Activated T-cell treated with anti-CD3 and anti-CD28 coated beads, Interleukin-2, amount 50 U/mL, for 1 hour (primary cell): ENCODE measurements at places on chromosomes 11 and 22.

DNA sequence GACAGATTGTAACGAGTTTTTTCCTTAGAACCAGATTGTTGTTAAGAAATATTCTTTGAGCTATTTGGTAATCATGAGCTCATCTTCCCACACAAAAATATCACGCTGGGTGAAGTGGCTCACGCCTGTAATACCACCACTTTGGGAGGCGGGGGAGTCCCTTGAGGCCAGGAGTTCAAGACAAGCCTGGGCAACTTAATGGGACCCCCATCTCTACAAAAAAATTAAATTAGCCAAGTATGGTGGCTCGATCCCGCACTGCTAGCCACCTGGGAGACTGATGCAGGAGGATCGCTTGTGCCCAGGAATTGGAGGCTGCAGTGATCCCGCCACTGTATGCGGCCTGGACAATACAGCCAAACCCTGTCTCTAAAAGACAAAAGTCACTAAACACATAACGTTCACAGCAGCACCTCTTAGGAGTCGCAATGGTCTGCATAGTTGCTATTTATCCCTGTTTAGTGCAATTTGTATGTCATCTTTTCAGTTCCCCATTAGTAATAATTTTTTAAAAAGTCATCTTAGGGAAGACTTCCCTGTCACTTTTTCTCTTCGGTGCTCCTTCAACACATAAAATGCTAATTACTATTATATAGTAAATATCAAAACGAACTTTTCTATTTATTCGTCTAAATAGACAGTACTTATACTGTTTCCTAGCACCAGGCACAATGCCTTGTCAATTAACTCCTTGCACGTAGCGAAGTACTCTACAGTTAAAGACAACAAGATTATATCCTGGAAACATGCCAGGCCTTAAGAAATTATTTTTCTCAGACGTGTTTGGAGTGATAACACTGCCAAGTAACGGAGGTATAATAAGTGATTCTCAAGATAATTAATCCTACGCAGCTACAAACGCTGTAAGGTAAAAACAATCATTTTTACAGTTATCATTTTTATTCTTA is 1.1 kb downstream of the ST13 start:
- no peak for DNase-seq

GRCh38 chr11:62148271-62148980 is 24.6 kb downstream of the INCENP start:
- DNase-seq: no peak

- no peak for DNase-seq
These were observed 493.0 kb downstream of the MN1 start for GRCh38 chr22:27308513-27308912.

GRCh38 chr11:35887737-35888136 is 56.1 kb upstream of the LDLRAD3 start:
- DNase-seq: no peak

DNA sequence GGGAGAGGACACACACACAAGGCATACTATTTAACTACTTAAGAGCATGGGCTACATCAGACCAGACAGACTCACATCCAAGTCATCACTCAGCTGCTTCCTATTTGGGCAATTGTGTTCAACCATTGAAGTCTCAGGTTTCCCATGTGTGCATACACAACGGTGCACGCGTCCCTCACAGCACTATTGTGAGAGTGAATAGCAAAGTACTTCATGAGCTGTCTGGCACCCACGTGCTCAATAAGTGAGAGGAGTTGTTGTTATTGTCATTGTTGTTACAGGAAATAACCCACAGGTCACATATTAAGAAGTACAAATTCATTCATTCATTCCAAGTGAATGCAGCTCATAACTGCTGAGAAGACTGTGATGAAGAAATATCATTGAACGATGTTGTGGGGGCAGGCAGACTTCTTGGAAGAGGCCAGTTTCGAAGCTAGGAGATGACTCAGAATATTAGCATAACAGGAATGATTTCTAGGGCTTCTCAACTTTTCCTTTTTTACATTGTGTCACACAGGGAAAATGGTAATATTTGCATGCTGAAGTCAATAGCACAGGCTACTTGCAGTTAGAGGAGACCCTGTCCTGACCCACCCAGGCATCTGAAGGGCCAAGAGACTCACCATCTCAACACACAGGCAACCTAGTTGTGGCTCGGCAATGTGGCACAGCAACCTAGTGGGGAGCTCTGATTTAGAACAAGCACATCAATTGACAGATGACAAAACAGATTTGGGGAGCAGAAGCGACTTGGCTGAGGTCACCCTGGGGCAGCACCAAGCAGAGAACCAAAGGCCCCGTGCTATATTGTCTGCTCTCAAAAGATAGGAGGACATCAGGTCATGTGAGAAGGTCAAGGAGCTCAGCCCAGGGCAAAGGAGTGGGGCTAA is 606.0 kb downstream of the BUD13 start:
- DNase-seq: no peak

- DNase-seq: no peak
These were observed 10.5 kb upstream of the ZBED5 start for GRCh38 chr11:10868352-10868751.

GRCh38 chr11:119447664-119448242 is 24.8 kb upstream of the THY1 start:
- no peak for DNase-seq

DNA sequence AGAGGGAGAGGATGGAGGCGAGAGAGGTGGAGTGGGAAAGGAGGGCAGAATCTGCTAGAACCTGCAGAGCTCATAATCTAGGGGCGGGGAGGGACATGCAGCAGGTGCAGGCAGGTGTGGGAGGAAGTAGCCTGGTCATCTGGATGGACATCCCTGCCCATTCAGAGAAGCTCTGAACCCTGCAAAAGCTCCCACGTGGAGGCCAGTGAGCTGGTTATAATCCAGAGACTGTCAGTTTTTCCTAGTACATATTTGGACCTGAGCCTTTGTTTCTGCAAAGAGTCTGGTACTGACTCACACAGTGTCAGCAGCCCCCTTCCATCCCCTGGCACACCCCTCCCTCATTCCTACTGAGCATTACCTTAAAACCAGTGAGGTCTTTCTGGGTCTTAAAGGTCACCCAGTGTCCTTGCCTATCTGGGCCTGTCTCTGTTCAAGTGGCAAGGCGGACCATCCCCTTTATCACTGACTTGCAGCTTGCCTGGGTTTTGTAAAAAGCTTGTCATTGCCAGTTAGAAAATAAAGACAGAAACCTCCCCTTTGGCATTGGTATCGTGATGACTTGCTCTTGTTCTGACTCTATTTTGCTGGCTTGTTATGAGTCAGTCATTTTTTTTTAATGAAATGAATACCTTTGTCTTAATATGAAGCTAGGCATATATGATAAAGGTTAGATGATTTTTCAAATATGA is 26.1 kb downstream of the PTPRJ start:
- DNase-seq: peak; percentile 39

- no peak for DNase-seq
These were observed 22.9 kb upstream of the CARD18 start for GRCh38 chr11:105162506-105162905.

DNA sequence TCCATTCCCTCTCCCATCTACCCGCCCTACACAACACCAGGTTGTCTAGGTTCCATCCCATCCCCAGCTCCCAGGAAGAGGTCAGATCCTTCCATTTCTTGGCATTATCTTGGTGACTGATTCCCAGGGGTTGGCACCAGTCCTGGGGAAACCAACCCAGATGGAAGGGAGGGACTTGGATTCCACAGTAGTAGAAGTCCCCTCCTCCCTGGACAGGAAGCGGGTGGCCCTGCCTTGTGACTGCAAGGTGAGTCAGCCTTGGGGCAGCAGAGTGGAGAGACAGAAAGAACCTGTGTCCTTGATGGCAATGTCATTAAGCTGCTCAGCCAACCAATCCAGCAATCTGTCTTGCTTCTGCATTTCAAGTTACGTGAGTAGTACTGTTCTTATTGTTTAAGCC is 26.5 kb downstream of the SYT13 start:
- no peak for DNase-seq

DNA sequence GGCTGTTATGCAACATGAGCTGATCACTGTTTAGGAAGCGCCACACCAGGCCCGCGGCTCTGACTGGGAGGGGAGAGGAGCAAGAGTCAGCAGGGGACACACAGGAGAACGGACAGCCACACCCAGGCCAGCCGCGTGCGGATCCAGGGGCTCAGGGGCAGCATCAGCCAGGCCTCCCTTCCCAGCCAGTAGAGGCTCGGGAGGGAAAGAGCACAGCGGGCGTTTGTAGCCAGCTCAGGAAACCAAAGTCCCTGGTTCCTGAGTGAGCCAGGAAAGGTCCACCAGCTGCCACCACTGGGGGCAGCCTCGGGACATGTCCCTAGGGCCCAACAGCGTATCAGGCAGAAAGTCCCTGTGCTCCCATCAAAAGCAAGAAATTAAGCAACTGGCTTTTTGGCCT is 71.8 kb upstream of the PITPNB start:
- DNase-seq: no peak

DNA sequence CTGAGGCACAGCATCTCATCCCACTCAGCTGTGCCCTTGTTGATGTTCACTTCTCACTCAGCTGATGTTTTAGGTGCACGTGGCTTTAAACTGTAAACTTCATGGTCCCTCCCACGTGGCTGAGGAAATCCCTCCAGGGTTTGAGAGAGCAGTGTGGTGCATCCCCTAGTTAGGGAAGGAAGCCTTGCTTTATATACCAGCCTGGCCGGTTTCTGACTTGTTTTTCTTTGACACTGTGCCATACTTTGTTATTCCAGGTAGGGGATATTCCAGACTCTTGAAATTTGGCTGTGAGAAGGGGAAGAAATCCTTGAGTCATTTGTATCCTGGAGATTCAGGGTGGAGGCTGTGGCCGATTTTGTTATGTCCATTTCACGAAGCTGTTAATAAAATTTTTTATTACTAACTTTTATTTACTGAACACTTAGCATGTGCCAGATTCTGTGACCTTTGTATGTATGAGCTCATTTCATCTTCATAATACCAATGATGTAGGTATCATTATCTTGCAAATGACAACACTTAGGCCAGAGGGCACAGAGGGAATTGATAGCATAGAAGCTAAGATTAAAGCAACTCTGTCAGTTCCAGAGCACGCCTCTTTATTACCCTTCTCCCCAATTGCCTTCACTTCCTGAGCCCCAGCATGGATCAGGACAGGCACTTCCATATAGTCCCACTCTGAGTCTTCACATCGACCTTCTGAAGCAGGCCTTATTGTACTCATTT is 116.6 kb downstream of the NAV2 start:
- no peak for DNase-seq

GRCh38 chr22:45997077-45997776 is 20.3 kb upstream of the WNT7B start:
- no peak for DNase-seq

GRCh38 chr22:46695346-46696228 is 42.5 kb downstream of the CERK start:
- DNase-seq: no peak

- no peak for DNase-seq
These were observed 58.9 kb downstream of the MYEOV start for GRCh38 chr11:69352715-69353319.

DNA sequence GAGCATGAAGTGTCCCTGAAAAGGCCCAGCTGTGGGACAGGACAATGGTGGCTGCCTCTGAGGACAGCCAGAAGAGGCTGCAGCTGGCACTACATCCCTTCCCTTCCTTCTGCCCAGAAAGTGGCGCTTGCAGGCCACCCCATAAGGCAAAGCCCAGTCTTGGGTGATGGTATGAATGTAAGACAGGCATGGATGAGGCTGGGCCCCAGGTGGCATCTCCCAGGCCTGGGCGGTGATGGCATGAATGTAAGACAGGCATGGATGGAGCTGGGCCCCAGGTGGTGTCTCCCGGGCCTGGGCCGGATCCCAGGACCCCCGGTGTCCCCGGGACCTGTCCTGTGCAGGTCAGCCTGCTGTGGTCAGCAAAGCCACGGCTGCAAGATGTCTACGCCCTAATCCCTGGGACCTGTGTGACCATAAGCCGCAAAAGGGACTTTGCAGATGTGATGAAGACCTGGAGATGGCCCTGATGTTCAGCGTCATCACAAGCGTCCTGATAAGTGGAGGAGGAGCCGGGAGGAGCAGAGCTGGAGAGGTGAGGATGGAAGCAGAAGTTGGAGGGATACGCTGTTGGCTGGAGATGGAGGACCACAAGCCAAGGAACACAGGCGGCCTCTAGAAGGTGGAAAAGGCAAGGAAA is 181.1 kb downstream of the CTTN start:
- no peak for DNase-seq

DNA sequence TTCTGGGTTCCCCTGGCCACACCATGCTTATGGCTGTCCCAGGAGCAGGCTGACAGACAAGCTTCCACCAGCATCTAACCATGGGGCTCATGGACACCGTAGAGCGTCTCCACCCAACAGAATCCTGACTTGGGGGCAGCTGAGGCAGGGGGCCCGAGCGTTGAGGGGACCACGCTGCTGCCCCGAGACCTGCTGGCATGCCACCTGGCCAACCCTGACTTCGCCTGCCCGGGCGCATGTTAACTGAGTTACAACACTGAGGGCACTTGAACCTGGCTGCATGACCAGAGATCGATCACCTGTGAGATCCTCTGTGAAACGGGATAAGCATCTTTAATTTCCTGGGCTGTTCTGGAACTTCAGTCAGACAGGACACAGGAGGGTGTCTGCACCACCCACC is 13.7 kb downstream of the PPM1F start:
- DNase-seq: no peak

GRCh38 chr11:57192316-57192715 is 10.6 kb downstream of the LRRC55 start:
- DNase-seq: no peak

- DNase-seq: no peak
These were observed 190.8 kb downstream of the DSCAML1 start for GRCh38 chr11:117606211-117606610.

DNA sequence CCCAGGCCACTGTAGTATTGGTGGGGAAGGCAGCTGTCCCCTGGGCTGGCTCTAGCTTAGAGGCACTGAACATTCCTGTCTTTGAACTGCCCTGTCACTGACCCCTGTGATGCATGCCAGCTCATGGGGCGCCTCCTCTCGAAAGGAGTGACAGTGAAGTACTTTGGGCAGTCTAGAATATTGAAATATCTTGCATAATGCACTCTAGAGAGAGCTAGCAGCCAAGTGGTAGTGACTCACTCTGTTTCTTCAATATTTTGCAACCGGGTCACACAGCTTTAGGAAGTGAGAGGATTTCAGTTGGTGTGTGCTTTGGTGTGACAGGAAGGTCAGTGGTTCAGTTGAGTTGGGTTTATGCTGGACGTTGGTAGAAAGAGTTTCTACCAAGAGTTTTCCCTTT is 35.5 kb upstream of the ST14 start:
- DNase-seq: no peak

DNA sequence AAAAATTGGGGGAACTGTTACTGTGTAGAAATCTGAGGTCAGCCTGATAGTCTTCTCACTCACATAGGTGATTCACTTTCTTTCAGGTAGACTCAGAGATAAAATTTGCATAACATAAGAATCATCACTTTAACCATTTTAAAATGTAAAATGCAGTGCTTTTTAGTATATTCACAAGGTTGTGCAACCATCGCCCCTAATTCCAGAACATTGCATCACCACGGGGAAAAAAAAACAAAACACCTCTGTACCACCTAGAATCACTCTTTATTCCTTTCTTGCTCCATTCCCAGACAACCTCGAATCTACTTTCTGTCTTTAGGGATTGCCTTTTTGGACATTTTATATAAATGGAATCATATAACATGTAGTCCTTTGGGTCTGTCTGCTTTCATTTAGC is 20.9 kb downstream of the CHEK1 start:
- DNase-seq: no peak

GRCh38 chr11:79616392-79616851 is 175.6 kb upstream of the TENM4 start:
- no peak for DNase-seq
